ENCODE measurements at places on chromosomes 7 and 10.
A peak's percentile ranks its signal among the peaks of the same experiment; 100 is the strongest.

DNA sequence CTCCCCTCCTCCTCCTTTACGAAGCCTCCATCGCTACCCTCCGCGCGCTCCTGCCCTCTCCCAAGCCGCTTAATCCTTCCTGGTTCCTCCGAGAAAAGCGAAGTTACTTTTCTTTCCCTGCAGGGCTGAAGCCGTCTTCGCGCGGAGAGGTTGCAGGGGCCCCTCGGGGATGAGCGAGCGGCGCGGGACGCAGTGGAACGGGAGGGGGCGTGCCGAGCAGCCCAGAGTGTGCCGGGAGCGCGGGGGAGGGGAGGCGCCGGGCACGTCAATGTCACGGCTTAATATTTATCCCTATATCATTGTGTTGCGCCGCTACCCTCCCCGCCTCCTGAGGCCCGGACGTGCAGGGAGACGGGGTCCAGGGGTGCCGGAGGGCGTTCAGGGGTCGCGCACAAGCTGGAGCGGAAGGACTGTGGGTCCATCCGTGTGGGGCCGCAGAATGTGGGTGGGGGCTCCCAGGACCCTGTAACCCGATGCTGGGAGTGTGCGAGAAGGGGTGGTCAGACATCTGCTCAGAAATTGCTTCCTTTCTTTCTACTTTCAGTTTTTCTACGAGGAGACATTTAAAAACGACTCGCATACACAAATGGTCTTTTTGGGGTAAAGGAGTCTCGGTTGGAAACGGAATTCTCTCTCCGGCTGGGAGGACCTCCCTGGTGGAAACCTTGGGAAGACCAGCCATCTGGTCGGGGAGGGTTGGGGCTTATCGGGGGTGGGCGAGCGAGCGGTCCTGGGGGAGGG lies 2.4 kb downstream of the CDK6 start:
- DNase-seq = peak; percentile 41

DNA sequence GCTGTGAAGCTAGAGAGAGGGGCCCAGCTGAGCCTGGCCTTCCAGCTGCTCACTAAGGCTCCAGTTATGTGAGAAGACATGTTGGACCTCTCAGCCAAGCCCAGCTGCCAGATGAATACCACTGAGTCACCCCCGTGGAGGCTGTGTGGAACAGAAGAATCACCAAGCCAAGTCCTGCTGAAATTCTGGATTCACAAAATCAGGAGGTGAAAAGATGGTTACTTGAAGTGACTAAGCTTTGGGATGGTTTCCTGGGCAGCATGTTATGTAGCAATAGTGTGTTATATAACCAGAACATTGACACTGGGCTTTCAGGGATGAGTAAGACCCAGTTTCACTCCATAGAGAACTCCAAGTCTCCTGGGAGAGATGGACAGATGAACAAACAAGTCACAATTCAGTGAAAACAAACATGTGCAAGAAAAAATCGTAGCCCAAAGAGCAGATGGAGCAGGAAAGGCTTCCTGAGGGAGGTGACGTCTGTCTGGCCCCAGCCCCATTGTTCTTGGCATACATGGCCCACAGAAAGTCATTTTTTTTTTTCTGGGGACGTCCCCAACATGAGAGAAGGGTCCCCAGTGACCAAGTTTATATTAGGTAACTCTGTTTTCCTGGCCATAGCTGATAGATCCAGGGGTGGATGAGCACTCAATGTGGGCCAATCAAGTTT lies 64.1 kb upstream of the PDZD8 start:
- no peak for DNase-seq

GRCh38 chr7:79332091-79332490 lies 121.4 kb downstream of the MAGI2 start:
- no peak for DNase-seq

- no peak for DNase-seq
These were observed 45.7 kb downstream of the SNX10 start for GRCh38 chr7:26337232-26337865.

DNA sequence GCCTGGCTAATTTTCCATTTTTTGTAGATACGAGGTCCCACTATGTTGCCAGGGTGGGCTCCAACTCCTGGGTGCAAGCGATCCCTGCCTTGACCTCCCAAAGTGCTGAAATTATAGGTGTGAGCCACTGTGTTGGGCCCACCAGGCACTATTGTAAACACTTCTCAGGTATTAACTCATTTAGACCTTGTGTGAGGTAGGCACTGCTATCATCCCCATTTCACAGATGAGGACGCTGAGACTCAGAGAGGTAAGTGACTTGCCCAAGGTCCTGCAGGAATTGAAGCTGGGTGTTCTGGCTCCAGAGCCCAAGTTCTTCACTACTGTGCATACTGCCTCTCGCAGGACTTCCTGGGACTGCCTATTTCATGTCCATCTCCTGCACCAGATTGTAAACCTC lies 67.1 kb upstream of the SYPL1 start:
- no peak for DNase-seq

DNA sequence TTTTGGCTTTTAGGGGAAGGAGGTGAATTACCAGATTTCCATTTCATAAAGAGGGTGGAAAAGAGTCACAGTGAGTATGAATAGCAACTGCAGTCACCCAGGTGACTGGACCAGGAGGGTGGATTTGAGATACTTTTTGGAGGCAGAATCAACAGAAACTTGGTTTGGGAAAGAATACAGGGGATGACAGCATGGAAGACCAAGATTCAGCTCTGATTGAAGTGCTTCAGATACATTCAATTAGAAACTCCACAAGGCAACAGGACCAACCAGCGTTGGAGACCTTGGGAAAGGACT lies 83.0 kb downstream of the SGMS1 start:
- no peak for DNase-seq

DNA sequence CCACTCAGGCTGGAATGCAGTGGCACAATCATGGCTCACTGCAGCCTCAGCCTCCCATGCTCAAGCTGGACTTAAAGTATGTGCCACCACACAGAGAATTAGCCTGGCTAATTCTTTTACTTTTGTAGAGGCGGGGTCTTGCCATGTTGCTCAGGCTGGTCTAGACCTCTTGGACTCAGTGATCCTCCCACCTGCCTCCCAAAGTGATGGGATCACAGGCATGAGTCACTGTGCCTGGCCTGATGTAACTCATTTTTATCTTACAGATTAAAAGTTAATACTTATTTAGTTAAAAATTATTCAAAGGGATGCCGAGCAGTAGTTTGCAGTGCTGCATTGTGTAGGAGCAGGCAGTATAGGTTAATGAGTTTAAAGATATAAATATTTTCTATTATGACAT lies 12.6 kb upstream of the PLXDC2 start:
- DNase-seq = no peak

DNA sequence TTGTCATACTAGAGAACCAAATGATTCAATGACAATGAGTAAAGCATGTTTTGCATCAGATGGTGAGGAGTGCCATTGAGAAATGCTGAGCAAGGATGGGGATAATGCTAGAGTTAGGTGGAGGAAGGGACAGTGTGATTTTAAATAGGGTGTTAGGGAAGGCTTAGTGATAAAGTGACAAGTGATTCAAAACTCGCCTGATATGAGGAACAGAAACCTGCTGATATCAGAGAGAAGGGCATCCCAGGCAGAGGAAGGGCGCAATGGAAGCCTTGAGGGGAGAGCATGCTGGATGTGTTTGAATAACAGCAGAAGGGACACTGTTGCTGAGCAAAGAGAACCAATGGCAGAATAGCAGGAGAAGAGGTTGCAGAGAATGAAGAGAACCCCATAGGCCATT lies 196.2 kb downstream of the NRG3 start:
- no peak for DNase-seq

DNA sequence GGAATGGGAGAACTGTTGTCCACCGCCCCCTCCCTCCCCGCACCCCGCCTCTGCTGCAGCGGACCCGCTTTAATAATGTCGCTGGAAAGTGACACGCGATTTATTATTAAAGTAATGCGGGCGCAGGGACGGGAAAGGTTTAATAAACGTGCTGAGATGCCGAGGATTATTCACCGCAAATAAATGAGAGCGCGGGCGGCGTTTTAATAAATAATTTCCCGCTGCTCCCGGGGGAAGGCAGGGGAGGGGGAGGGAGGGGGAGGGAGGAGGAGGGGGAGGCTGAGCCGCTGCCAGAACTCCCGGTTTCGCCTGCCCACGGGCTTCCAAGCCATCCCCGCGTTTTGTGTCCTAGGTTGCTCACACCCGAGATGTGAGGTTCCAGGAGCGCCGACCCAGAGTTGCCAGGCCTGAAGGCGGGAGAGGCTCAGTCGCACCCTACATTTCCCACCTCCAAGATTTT lies 5.1 kb downstream of the KAZALD1 start:
- peak; percentile 78 for DNase-seq

DNA sequence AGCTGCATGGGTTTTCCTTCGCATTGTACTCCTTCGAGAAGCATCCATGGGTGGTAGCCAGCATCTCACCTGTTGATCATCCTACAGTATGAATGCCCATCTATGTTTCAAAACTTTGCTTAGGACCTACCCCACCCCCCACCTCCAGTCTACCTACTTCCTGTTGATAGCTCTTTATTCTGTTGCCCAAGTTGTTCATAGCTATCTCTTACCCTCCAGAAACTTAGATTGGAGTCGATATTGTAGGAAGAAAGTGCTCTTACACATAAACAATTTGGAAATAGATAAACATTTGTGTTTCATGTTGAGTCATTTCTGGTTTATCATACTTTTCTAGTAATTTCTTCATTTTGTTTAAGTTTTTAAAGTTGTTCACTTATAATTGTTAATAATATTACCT lies 90.1 kb downstream of the FAS start:
- no peak for DNase-seq

DNA sequence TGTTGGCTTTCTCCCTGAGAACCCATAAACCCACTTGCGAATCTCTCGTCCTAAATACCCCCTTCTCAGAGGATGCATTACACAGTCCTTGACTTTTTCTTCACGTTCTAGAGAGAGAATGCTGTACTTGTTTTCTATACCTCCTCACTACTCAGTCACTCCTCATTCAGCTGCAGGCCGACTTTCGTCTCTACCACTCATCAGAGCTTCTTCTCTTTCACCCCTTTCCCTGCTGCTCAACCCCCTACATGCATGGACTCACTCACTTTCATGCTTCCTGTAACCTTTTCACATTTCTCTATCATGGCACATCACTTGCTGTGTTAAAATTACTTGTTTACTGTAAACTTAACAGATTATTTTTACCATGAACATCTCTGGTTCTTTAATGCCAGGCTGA lies 19.8 kb downstream of the MDFIC start:
- no peak for DNase-seq

- no peak for DNase-seq
These were observed 59.0 kb downstream of the GNA12 start for GRCh38 chr7:2785071-2785500.

- no peak for DNase-seq
These were observed 14.8 kb downstream of the PTPRE start for GRCh38 chr10:127921753-127922145.

- no peak for DNase-seq
These were observed 29.7 kb downstream of the CHST12 start for GRCh38 chr7:2432910-2433712.

All from T47D (cell line).